Pulmonary artery endothelial cell (primary cell): ENCODE measurements at places on chromosomes 7 and 10. TPM values are rescaled to one million over a fixed set of nuclear protein-coding genes. Genes with fewer than 3 reads are reported as not detected.

- peak; percentile 76 for DNase-seq
Observed at GRCh38 chr10:5595994-5596471, 70.4 kb downstream of the ASB13 start.

DNA sequence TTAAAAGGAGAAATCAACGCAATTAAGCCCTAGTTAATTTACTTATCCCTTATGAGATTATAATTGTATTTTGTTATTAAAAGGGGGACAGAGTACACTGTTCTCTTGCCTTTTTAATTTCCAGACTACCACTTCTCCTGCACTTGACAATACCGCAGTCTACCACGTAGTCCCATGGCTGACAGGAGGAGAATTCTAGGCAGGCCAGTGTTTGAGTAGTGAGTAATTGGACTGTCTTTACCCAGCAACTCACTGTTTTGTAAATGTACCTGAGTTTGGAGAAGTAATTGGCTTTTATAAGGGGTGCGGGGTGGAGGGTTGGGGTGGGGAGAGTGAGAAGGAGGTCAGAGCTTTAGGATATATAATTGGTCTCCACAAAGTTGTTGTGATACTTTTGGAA lies 85.4 kb downstream of the CFTR start:
- DNase-seq, result no peak

DNA sequence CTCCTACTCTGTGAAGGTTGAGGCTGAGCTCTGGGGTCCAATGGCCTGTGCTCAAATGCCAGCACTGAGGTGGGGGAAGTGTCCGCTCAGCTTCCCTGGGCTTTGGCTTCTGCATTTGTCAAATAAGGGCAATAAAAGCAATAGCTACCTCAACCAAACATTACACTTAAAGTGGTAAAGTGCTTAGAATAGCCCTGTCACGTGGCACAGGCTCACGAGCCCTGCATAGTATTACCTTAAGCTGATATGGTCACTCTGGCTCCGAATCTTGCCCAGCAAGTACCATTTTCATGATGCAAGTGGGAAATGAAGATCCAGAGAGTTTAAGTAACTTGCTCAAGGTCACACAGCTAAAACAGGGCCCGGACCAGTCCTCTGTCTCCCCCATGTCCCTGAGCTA lies 451.1 kb upstream of the ZMIZ1 start:
- no peak for DNase-seq

GRCh38 chr10:84478151-84478550 lies 149.8 kb downstream of the CCSER2 start:
- no peak for DNase-seq

GRCh38 chr7:158284121-158284520 lies 303.5 kb downstream of the PTPRN2 start:
- no peak for DNase-seq

GRCh38 chr7:141550386-141551093 lies 670 bp upstream of the AGK start:
- no peak for DNase-seq

GRCh38 chr7:131878777-131879176 lies 322.3 kb upstream of the PODXL start:
- DNase-seq, result no peak

- no peak for DNase-seq
Observed at GRCh38 chr7:93968911-93969620, 35.1 kb downstream of the BET1 start.

- no peak for DNase-seq
Observed at GRCh38 chr10:106992055-106992454, 172.5 kb downstream of the SORCS1 start.

- no peak for DNase-seq
Observed at GRCh38 chr10:79244841-79245504, 102.3 kb upstream of the PPIF start.

- no peak for DNase-seq
Observed at GRCh38 chr10:115942101-115942500, 330.9 kb downstream of the GFRA1 start.

DNA sequence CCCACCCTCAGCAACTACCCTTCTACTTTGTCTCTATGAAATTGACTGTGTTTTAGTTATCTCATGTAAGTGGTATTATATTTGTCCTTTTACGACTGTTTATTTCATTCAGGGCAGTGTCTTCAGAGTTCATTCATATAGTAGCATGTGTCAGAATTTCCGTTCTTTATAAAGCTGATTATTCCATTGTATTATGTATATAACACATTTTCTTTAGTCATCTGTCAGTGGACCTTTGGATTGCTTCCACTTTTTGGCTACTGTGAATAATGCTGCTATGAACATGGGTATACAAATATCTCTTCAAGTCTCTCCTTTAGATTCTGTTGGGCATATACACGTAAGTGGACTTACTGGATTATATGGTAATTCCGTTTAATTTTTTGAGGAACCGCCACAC lies 14.5 kb downstream of the SLF2 start:
- peak; percentile 13 for DNase-seq

GRCh38 chr7:78151229-78151628 lies 352.7 kb downstream of the PHTF2 start:
- DNase-seq, result no peak

DNA sequence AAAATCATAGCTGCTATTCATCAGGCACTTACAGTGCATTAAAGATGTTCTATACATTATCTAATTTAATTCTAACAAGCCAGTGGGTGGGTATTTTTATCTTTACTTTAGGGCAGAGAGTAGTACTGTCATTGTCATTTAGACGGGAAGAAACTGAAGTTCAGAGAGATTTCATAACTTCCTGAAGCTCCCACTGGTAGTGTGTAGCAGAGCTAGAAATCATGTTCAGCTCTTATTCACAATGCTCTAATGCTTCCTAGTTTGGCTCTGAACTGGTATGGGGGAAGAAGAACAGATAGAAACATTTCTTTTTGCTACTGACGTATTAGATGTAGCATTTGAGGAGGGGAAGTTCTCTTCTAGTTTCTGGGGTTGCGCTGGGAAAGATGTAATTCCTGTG lies 116.7 kb downstream of the CYP26A1 start:
- no peak for DNase-seq

- no peak for DNase-seq
Observed at GRCh38 chr7:30708412-30708811, 26.2 kb upstream of the CRHR2 start.

- peak; percentile 19 for DNase-seq
Observed at GRCh38 chr7:150738591-150739001, 1.4 kb downstream of the GIMAP5 start.

GRCh38 chr10:127916826-127917225 lies 9.9 kb downstream of the PTPRE start:
- no peak for DNase-seq

- DNase-seq, result no peak
Observed at GRCh38 chr7:12646139-12646538, 41.3 kb upstream of the ARL4A start.

DNA sequence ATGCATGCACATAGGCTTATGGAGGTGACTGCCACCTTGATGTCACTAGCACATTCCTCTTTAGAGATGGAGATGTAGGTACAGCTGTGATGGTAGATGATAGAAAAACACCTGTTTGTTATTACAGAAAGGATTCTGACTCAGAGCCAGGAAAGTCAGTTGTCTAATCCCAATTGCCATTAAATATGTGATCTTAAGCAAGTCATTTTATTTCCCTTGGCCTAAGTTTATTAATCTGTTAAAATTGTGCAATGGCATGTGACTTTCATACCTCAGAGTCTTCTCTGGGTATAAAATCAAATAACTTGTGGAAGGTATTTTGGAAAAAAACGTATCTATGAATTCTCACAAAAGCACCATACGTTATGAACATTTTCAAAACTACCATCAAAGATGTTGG lies 123.9 kb upstream of the BET1 start:
- no peak for DNase-seq

GRCh38 chr10:23927576-23928325 lies 281.2 kb upstream of the KIAA1217 start:
- no peak for DNase-seq

The VAX1 gene
- total RNA-seq, result not detected in 2 replicates

The PNLIPRP3 gene
- not detected in 2 replicates for total RNA-seq

The STRIP2 gene
- total RNA-seq, result 6.6 and 17.8 TPM in 2 replicates

The ZDHHC4 gene
- 40.5 and 53.7 TPM in 2 replicates for total RNA-seq

The MRLN gene
- total RNA-seq, result not detected in 2 replicates

The C7orf33 gene
- not detected in 2 replicates for total RNA-seq

The PDE1C gene
- 0.11 and 0.13 TPM in 2 replicates for total RNA-seq

The UCN3 gene
- total RNA-seq, result not detected in 2 replicates
